Fibroblast of the aortic adventitia (primary cell): ENCODE measurements at places on chromosomes 6 and 20. TPM values are rescaled to one million over a fixed set of nuclear protein-coding genes. Genes with fewer than 3 reads are reported as not detected.

GRCh38 chr6:122871079-122871478, 82.0 kb downstream of the SMPDL3A start:
- peak; percentile 17 for DNase-seq

DNA sequence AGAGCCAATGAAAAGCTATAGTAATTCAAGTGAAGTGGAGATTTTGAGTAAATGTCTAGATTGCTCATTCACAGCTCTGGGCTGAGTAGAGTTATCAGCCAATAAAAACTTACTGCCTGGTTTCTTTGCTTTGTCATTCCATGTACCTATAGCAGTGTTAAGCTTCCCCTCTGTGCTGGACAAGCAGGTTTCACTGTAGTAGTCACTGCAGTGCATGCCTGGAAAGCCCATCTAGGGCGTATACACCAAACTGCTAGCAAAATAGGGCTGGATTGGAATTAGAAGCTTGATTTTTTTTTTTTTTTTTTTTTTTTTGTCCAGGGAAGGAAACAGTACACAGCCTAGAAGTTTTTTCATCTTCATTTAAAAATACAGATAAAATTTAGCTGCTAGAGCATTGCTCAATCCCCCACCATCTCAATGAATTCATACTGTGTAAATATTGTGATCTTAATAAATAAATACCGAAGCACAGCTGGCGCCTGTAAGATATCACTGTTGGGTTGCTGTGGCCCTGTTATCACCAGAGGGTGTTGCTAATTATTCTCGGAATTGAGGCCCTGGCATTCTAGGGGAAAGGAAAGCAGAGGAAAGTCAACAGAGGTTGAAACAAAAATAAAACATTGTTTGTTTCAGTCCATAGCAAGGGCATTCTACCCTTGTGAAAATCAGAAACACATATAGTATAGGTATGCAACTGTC, 968.5 kb upstream of the GJE1 start:
- DNase-seq: no peak

CYP24A1 gene
- total RNA-seq: 0.98 TPM in 1 of 2 replicates, not detected in the other

DNA sequence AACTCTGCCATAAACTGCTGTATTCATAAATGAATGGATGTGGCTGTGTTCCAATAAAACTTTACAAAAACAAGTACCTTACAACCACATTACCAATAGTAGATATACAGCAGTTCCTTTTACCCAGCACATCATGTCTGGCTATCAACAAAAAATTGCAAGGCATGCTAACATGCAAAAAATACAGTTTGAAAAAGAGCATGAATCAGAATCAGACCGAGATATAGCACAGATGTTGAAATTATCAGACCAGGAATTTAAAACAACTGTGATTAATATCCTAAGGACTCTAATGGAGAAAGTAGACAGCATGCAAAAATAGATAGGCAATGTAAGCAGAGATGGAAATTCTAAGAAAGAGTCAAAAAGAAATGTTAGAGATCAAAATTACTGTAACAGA, 8.4 kb upstream of the NUS1 start:
- peak; percentile 70 for DNase-seq

UBD gene
- not detected in 2 replicates for total RNA-seq

DNA sequence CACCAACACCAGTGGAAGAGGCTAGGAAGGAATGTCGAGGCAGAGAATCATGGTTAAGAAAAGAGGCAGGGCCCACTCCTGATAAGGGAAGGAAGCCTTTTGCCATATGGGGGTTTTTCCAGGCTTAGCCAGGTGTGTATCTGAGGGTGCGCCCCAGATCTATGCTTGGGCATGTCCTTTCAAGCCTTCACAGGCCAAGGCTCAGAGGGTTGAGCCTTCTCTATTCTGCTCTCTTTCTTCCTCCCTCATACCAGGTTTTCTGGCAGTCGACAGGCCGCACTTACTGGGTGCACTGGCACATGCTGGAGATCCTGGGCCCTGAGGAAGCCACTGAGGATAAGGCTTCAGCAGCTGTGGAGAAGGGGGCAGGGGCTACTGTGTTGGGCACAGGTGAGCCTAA, 4.7 kb downstream of the CUL9 start:
- no peak for DNase-seq

COL20A1 gene
- total RNA-seq: not detected in 2 replicates

GRCh38 chr6:90656325-90656724, 69.5 kb upstream of the MAP3K7 start:
- no peak for DNase-seq
